ENCODE measurements at places on chromosomes 13 and 19. TPM values are rescaled to one million over a fixed set of nuclear protein-coding genes. Genes with fewer than 3 reads are reported as not detected.

DNA sequence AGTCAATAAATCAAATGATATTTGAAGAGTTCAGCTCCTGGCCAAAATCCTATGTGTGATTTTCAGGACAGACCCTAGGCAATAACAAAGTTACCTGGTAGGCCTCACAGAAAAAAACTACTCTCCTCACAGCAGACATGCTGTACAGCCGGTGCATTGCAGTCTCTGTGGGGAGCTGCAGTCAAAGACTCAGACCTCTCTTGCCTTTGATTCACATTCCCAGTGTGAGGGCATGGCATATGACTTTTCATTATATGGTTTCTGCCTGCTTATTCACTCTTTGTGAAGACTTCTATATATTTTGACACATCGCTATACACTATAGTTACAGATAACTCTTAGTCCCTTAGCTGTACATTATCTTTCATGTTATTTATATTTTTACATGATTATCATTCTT lies 2684.3 kb upstream of the PCDH20 start:
- no peaks in the 10 kb centered on the region for H3K27me3 ChIP-seq
- no peak for DNase-seq
- no peaks in the 10 kb centered on the region for H3K4me1 ChIP-seq
- H3K27ac ChIP-seq: no peak overlapping the region

The ATP12A gene
- not detected for total RNA-seq

GRCh38 chr19:39398297-39398864 lies 7.2 kb downstream of the MED29 start:
- H3K27ac ChIP-seq: peak overlapping the region; percentile 91
- peaks cover 38% of the 10 kb centered on the region for H3K36me3 ChIP-seq
- DNase-seq: peak; percentile 60
- H3K4me3 ChIP-seq: peak overlapping the region; percentile 67
- peaks cover 64% of the 10 kb centered on the region for H3K4me1 ChIP-seq

- H3K4me1 ChIP-seq: no peaks in the 10 kb centered on the region
- no peak overlapping the region for H3K27ac ChIP-seq
Observed at GRCh38 chr13:65085977-65086376, 2144.2 kb downstream of the PCDH9 start.

The CBARP gene
- total RNA-seq: 0.64 TPM

The FGF14 gene
- total RNA-seq: not detected

The ZNF763 gene
- total RNA-seq: 10.0 TPM

The ZNF414 gene
- 32.8 TPM for total RNA-seq

- peaks cover 91% of the 10 kb centered on the region for H3K36me3 ChIP-seq
- H3K4me3 ChIP-seq: peak overlapping the region; percentile 80
- H3K27ac ChIP-seq: peak overlapping the region; percentile 96
- no peaks in the 10 kb centered on the region for H3K27me3 ChIP-seq
- H3K4me1 ChIP-seq: peaks cover 87% of the 10 kb centered on the region
Observed at GRCh38 chr19:42126574-42126973, 5.7 kb downstream of the POU2F2 start.

GRCh38 chr19:55174425-55175116 lies 5.5 kb downstream of the SYT5 start:
- DNase-seq: no peak
- no peak overlapping the region for H3K27ac ChIP-seq
- H3K4me3 ChIP-seq: no peak overlapping the region
- H3K27me3 ChIP-seq: peaks cover 70% of the 10 kb centered on the region

The ASF1B gene
- 3.7 TPM for total RNA-seq

The KLK6 gene
- not detected for total RNA-seq

DNA sequence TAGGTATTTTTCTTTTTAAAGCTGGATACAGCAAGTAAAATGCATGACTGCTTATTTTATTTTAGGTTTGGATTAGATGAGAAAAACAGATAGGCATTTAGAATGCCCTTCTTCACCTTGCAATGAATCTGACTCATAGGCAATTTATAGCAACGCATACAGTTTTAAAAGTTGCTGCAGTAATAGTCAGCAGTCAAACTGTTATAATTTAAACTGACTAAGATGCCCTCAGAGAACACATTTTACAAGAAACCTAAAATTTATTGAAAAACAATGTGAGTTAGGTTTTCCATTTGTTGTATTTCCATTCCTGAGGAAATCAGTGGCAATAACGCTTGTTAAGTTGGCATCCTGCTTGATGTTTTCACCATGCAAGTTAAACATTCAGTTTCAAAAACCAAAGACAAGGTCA lies 1128.2 kb upstream of the PCDH9 start:
- DNase-seq: no peak
- no peak overlapping the region for H3K27ac ChIP-seq
- H3K27me3 ChIP-seq: no peaks in the 10 kb centered on the region
- H3K4me1 ChIP-seq: no peaks in the 10 kb centered on the region
- H3K36me3 ChIP-seq: no peaks in the 10 kb centered on the region
- no peak overlapping the region for H3K4me3 ChIP-seq

GRCh38 chr13:101230271-101230890 lies 185.9 kb downstream of the NALCN start:
- H3K36me3 ChIP-seq: no peaks in the 10 kb centered on the region
- no peaks in the 10 kb centered on the region for H3K4me1 ChIP-seq
- DNase-seq: no peak
- no peaks in the 10 kb centered on the region for H3K27me3 ChIP-seq
- H3K27ac ChIP-seq: no peak overlapping the region

- no peaks in the 10 kb centered on the region for H3K27me3 ChIP-seq
- no peak for DNase-seq
- no peak overlapping the region for H3K27ac ChIP-seq
- no peaks in the 10 kb centered on the region for H3K36me3 ChIP-seq
- no peak overlapping the region for H3K4me3 ChIP-seq
Observed at GRCh38 chr13:49649244-49649962, 21.1 kb downstream of the ARL11 start.

DNA sequence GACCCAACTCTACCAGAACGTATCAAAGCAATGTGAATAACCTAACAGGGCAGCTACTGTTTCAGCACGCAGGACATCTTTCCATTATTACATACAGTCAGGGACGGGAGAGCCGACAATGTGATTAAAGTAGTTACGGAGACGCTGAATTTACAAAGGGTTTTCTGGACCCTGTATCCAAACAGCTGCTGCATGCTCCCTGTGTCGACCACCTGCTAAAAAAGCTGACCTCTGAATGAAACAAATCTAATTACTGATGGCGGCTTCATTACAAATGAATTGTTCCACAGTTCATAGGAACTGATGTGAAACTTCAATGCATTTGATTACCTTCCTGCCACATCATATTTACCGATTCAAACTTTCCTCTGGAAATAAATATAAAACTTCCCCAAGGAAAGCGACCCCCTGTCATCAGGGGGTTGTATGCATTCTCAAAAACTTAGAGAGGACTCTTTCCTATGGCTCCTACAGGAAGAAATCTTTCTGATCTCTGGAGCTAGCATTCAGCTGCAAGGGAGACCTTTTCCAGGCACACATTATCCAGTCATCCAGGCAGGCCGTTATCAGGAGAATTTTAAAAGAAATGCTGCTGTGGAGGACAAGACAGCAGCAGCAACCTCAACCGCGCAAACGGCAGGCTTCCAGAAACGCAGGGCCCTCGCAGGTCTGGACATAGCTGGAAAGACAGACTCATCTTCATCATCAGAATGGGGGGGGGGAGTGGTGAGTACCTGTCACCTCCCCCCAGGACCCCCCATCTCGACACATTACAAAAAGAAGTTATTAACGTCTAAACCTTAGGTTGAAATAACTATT lies 3.1 kb downstream of the EFNB2 start:
- peaks cover 21% of the 10 kb centered on the region for H3K4me1 ChIP-seq
- no peak for DNase-seq
- peak overlapping the region; percentile 53 for H3K4me3 ChIP-seq
- H3K36me3 ChIP-seq: no peaks in the 10 kb centered on the region
- peaks cover 43% of the 10 kb centered on the region for H3K27me3 ChIP-seq

GRCh38 chr13:80374444-80374843 lies 33.5 kb upstream of the SPRY2 start:
- H3K27me3 ChIP-seq: no peaks in the 10 kb centered on the region
- no peak overlapping the region for H3K27ac ChIP-seq
- no peaks in the 10 kb centered on the region for H3K36me3 ChIP-seq
- no peaks in the 10 kb centered on the region for H3K4me1 ChIP-seq

The MEIOSIN gene
- not detected for total RNA-seq

- peak overlapping the region; percentile 31 for H3K27ac ChIP-seq
- H3K4me1 ChIP-seq: peaks cover 21% of the 10 kb centered on the region
- H3K36me3 ChIP-seq: peaks cover 31% of the 10 kb centered on the region
- H3K27me3 ChIP-seq: no peaks in the 10 kb centered on the region
Observed at GRCh38 chr19:21850656-21851255, 14.8 kb upstream of the ZNF43 start.

The BEST2 gene
- not detected for total RNA-seq

DNA sequence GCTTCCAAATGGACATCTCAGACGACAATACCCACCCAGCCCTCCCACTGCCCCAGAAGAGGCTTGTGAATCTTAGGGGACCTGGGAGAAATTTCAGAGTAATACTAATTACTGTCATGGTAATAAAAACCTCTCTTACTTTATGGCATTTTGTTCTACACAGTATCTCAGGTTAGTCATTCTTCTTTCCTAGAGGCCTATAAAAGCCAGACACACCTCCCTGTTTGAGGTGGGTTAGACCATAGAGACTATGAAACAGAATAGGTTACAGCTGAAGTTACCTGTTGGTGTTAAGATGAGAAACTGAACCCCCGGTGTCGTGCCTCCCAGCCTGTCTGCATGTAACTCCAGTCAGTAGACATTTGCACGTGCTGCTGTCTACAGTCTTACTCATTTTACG lies 113.9 kb downstream of the SLC7A1 start:
- no peak overlapping the region for H3K4me3 ChIP-seq
- DNase-seq: no peak
- no peak overlapping the region for H3K27ac ChIP-seq
- peaks cover 21% of the 10 kb centered on the region for H3K27me3 ChIP-seq
- peaks cover 11% of the 10 kb centered on the region for H3K4me1 ChIP-seq

DNA sequence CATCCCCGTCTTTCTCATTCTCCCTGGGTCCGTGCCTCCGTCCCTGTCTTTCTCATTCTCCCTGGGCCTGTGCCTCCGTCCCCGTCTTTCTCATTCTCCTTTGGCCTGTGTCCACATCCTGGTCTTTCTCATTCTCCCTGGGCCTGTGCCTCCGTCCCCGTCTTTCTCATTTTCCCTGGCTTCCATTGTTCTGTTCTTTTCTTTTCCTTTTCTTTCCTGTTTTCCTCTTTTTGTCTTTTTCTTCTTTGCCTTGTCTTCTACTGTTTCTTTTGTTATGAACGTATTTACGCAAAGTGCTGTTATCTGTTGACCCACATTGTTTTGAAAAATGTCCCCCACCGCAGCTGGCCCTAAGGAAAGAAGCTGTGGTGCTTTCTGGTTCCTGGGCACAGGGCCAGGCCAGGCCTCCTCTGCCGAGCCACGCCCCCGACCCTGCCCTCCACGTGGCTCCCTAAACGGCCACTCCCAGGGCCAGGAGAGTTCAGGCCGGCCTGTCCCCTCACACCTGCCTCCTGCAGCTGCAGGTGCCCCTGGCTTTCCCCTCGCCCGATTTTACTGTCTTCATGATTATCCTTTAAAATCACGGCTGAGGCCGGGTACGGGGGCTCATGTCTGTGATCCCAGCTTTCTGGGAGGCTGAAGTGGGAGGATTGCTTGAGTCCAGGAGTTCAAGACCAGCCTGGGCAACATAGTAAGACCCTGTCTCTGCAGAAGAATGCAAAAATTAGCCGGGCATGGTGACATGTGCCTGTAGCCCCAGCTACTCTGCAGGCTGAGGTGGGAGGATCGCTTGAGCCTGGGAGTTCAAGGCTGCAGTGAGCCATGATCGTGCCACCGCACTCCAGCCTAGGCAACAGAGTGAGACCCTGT lies 14.0 kb upstream of the TMPRSS9 start:
- H3K4me1 ChIP-seq: no peaks in the 10 kb centered on the region
- no peak for DNase-seq

The IGFL4 gene
- not detected for total RNA-seq

The ZNF90 gene
- 9.8 TPM for total RNA-seq

- DNase-seq: no peak
- no peak overlapping the region for H3K4me3 ChIP-seq
- no peaks in the 10 kb centered on the region for H3K36me3 ChIP-seq
- no peaks in the 10 kb centered on the region for H3K4me1 ChIP-seq
- peaks cover 19% of the 10 kb centered on the region for H3K27me3 ChIP-seq
Observed at GRCh38 chr13:29449726-29450125, 145.8 kb downstream of the SLC7A1 start.

The ZNF446 gene
- 9.6 TPM for total RNA-seq

DNA sequence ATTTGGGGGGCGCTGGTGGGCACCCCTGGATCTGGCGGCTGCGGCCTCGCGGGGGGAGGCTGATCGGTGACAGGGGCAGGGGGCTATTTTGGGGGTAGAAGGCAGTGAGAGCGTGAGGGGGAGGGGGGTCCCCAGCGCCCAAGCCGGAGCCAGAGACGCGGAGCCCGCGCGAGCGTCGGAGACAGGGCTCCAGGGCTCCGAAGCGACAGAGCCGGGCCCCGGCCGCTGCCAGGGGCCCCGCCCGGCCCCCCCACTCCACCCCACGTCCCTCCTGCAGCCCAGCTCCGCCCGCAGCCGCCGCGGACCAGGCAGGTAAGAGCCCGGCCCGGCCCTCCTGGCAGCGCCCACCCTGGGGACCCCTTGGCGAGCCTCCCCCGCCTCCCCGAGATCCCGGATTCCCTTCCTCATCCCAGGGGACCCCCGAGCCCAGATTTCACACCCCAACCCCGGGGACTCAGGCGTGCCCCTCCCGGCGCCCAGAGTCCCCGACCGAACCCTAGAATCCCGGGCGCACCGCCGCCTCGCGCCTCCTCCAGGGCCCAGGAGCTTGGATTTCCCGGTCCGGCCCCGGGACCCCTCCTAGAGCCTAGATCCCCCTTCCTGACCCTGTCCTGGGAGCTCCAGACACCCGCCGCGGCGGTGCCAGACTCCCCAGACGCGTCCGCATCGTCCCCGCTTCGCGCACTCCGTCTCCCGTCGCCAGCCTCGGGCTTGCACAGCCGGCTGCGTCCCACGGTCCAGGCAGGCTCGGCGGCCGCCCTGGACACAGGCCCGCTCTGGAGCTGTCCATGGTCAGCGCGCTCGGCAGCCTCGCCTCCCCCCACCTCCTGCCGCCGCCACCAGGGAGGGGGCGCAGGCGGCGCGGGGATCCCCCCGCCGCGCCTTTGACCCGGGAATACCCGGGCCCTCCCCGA lies at the start of gene PPFIA3:
Gene PPFIA3 (plus strand): TSS at position 134 of the 914 bp plus-strand sequence. CDS start 8,330 bp downstream, outside the sequence.
- no peaks in the 10 kb centered on the region for H3K36me3 ChIP-seq
- H3K27me3 ChIP-seq: peaks cover 7% of the 10 kb centered on the region
- peak; percentile 32 for DNase-seq
- H3K4me3 ChIP-seq: peak within 1 kb of the TSS; percentile 84
- peaks cover 41% of the 10 kb centered on the region for H3K4me1 ChIP-seq

DNA sequence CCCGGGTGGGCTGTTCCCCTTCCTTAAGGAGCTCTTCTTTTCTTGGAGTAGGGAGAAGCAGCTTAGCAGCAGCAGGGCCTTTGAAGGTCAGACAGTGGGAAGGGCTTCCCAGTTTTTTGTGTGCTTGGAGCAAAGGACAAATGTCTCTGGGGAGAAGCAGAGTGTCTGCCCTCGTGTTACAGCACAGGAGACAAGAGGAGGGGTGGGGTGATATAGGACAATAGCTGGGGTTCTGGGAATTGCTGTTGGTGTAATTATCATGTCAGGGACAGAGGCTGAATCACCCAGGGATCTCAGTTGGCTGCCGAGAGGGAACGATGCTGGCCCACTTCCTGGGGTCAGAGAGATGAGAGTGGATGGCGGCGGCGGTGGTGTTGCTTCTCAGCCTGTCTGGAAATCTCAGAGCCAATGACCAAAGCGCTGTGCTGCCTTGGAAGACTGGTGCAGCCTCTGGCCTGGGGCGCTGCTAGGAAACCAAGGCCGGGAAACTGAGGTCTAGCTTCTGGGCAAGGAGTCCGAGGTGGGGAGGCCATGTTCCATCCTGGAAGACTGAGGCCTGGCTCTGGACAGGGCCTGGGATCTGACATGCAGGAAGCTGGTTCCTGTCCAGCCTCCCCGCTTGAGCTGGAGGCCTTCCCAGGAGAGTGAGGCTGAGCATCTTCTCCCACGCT lies 1.2 kb downstream of the INAFM1 start:
- H3K36me3 ChIP-seq: peaks cover 8% of the 10 kb centered on the region
- no peaks in the 10 kb centered on the region for H3K27me3 ChIP-seq
- peak overlapping the region; percentile 76 for H3K4me3 ChIP-seq
- H3K4me1 ChIP-seq: peaks cover 28% of the 10 kb centered on the region
- peak overlapping the region; percentile 63 for H3K27ac ChIP-seq

Data from activated B cell treated with CpG ODN at 0.5 μM for 24 hours (primary cell).